Omental fat pad (tissue), 4 donors: ENCODE measurements at places on chromosomes 7 and 10. TPM values are rescaled to one million over a fixed set of nuclear protein-coding genes. Genes with fewer than 3 reads are reported as not detected.

GRCh38 chr7:140260352-140261104 lies 83.7 kb upstream of the KDM7A start:
- DNase-seq, result no peak

- no peak for DNase-seq
Observed at GRCh38 chr7:79723833-79724618, 270.6 kb upstream of the MAGI2 start.

HKDC1 gene
- 0.46 TPM for total RNA-seq

RSU1 gene
- total RNA-seq, result 57.5 TPM
